CD4-positive, alpha-beta T cell treated with Interleukin-15 for 1 hour (primary cell): ENCODE measurements at places on chromosomes 11 and 22.

DNA sequence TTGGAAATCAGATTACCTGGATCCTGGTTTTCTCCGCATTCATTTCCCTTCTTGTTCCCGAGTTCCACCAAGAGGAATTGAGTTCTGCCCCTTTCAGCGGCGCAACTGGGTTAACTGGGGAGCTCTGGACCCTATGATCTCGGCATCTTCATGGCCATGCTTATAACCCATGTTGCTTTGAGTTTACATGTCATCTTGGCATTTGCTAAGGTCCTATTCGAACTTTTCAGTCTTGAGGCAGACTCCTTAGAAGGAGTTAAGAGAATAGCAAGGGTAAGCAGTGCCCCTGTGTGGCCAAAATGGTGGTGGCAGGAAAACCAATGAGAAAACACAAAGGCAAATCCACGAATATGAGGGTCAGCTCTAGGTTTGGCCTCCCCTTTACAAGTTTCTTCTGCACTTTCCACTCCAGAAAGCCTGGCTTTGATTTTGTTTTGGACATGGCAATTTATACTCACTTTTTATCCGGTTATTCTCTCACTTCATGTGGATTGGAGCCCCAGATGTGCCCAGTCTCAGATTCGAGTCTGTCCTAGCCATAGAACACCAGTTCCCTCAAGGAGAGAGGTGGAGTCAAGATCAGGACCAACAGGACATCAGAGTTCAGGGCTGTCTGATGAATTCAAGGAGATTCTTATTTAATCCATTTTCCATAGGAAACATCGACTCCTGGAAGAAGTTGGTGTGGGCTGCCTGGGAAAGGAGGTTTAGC lies 55.3 kb upstream of the FBXO3 start:
- DNase-seq = peak; percentile 45

DNA sequence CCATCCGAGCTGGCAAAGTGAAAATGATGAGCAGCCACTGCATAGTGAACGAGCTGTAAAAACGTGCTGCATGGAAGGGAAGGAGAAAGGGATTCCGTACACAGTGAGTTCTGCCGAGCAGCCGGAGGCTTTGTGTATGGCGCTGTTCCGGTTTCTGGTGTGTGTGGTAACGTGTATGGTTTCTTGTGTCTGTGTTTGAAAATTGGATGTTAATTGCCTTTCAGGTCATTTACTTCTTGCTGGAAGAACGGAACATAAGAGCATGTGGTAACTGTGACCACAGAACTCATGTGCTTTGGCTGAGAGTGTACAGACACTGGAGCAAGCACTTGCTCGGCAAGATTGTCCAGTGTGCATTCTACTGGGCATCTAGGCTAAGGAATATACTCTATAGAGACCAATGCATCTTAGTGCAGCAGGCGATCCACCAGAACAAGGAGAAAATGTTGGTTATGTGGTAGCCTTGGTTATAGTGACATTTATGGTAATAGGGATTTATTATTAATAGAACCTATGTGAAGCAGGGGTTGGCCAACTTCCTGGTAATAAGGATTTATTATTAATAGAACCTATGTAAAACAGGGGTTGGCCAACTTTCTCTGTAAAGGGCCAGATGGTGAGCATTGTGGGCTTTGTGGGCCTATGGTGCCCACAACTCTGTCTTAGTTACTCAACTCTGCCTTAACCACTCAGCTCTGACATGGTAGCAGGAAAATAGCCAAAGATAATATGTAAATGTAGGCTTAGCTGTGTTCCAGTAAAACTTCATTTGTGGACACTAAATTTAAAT lies 49.2 kb downstream of the GRAMD1B start:
- DNase-seq = peak; percentile 28

DNA sequence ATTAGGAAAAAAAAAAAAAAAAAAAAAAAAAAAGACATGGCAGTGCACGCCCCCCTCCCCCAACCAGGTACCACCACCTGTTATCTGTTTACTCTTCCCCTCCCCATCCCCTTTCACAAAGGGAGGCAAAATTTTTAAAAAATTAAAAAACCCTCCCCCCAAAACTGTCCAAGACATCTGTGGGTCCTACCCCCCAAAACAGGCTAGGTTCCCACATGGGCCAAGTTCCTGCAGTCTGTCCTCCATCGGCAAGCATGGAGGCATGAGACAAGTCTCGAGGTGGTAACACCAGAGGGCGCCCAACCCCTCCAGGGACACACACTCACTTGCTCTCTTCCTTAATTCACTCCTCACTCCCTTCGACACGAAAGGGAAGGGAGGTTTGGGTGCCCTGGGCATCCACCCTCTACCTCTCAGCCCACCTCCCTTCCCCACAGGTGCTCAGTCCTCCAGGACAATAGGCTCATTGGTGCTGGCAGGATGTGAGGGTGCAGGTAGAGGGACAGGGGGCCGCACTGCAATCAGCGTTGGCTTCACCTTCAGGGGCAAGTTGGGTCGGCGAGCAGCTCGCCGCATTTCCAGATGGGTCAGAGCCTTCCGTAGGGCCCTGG lies 2.2 kb upstream of the TUT1 start:
- DNase-seq = peak; percentile 82

GRCh38 chr11:77159219-77159936 lies 31.3 kb downstream of the MYO7A start:
- no peak for DNase-seq

DNA sequence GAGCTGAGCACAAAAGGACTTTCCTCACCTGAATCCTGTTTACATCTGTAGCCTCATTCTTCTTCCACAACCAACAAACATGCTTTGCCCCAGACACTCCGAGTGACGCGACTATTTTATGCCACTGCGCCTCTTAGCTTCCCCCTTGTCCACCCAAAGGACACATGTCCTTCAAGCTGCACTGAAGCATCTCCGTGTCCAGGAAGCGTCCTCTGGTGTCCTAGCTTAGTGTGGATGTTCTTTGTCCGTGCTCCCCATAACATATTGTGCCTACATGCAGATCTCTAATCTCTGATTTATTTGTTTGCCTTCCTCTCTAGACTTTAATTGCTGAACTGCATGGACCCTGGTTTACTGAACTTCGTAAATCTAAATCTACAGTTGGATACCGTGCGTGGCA lies 20.1 kb upstream of the CECR2 start:
- DNase-seq = no peak
